Hematopoietic multipotent progenitor cell treated with erythropoietin and hydrocortisone succinate and interleukin-3 and kit ligand, for 8 days (in vitro differentiated cells): ENCODE measurements at places on chromosomes 7 and 10.

DNA sequence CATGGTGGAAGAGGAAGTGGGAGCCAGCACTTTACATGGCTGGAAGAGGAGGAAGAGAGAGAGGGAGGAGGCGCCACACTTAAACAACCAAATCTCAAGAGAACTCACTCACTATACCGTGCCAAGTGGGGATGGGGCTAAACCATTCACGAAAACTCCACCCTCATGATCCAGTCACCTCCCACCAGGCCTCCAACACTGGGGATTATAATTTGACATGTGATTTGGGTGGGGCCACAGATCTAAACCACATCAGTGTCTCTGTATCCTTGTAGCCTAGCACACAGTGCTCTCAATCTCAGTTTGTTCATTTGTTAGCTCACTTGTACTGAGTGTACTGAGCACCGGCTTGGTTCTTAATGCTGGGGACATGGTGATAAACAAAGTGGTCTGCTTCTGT is 228.3 kb downstream of the BUB3 start:
- DNase-seq: no peak

GRCh38 chr7:80708123-80708522 is 69.7 kb downstream of the CD36 start:
- peak; percentile 28 for DNase-seq

- no peak for DNase-seq
These were observed 186.7 kb downstream of the CXCL12 start for GRCh38 chr10:44198096-44198779.

GRCh38 chr10:104267721-104268404 is 1.1 kb upstream of the GSTO2 start:
- DNase-seq: no peak

DNA sequence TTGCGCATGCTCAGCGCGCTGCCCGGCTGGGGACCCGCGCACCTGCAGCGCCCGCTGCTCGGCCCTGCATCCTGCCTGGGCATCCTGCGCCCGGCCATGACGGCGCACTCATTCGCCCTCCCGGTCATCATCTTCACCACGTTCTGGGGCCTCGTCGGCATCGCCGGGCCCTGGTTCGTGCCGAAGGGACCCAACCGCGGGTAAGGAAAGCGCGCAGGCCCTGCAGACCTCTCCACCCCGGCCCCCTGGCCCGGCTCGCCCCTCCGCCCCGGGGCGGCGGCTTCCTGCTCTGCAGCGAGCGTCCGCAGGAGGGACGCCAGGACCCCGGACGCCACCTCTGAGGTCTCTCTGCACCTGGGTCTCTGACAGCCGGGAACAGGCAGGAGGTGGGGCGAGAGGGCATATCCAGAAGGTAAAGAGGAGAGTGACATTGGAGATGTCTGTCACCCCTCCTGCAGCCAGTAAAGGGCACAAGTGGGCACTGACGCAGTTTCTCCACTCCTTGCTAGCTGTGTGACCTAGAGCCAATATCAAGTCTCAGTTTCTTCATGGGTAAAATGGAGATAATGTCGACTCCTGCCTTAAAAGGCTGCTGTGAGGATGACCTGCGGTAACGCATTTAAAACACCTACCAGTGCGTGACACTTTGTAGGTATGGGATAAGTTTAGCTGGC is 338 bp downstream of the ATP6V0E2 start:
- no peak for DNase-seq

- no peak for DNase-seq
These were observed 8.4 kb upstream of the BMPR1A start for GRCh38 chr10:86747796-86748581.

DNA sequence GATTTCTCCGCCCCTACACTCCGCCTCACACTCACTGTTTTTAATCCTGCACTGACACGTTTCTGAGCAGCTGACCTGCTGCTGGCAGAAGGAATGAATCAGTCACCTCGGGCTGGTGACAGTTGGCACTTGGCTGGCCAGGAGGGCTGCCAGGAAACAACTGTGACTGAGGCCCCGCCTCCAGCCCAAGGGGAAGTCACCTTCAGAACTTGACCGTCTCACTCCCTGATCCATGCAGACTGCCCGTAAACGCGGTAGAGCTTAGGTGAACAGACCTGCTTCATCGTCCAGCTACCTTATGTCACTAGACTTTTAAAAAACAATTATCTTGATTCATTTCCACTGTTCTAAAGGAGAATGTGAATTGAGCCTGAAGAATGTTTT is 107.5 kb downstream of the DOCK1 start:
- DNase-seq: peak; percentile 47

DNA sequence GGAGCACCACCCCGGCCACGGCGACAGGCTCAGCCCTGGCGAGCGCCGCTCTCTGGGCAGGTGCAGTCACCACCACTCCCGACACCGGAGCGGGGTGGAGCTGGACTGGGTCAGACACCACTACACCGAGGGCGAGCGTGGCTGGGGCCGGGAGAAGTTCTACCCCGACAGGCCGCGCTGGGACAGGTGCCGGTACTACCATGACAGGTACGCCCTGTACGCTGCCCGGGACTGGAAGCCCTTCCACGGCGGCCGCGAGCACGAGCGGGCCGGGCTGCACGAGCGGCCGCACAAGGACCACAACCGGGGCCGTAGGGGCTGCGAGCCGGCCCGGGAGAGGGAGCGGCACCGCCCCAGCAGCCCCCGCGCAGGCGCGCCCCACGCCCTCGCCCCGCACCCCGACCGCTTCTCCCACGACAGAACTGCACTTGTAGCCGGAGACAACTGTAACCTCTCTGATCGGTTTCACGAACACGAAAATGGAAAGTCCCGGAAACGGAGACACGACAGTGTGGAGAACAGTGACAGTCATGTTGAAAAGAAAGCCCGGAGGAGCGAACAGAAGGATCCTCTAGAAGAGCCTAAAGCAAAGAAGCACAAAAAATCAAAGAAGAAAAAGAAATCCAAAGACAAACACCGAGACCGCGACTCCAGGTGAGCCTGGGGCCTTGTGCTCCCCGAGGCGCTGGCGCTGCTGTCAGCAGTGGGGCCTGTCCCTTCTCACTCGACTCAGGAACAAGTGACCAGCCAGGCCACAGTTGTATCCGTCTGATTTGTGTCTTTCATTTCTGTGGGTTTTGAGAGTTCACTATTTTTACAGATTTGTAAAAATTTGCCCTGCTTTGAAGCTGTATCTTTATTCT is 117.7 kb downstream of the CYTH3 start:
- no peak for DNase-seq

GRCh38 chr7:26723129-26723528 is 141.3 kb downstream of the SKAP2 start:
- DNase-seq: no peak

GRCh38 chr7:116779216-116779615 is 83.2 kb upstream of the CAPZA2 start:
- DNase-seq: no peak

DNA sequence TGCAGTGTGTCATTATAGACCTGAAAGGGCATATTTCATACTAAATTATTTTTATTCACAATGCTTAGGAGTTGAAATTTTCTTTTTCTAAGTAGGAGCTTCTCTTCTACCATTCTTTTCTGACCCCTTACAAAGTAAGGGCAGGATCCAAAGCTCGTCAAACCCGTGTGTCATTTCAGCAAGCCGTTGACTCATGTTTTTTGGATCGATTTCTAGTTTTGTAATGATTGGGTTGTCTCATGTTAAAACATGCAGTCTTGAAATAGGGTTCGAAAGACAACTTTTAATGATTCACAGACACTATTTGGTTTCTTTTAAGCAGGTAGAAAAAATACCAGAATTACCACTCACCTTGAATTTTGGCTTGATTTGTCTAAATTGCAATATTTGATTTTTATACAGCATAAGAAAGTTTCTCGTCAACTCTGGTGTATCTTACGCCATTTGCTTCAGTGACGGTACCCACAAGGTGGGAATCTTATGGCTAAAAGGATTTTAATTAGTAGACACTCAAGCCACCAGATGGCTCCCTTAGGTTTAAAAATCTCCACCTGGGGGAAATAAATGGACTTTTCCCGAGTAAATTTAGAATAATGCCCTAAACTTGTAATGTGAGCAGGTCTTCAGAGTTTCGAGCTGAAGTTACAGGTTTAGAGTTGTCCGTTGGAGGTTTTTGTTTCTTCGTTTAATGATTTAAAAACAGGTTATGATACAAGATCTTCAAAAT is 283.4 kb downstream of the CCDC3 start:
- DNase-seq: no peak

DNA sequence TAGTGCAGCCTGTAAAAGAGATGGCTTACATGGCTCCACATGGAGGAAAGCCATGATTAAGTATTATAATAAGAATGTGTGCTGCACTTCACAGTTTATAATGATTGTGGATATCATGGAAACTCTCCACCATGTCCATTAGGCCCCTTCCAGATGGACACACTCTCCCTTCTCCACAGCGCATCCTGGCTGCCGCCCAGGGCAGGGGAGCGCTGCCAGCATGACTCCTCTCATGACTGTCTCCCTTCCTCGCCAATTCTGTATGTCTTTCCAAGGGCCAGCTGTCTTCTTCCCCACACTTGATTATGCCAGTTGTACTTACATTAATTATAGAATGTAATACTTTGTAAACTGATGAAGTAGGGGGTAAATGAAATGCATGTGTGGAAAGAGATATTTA is 259.3 kb upstream of the TMEM72 start:
- DNase-seq: no peak

DNA sequence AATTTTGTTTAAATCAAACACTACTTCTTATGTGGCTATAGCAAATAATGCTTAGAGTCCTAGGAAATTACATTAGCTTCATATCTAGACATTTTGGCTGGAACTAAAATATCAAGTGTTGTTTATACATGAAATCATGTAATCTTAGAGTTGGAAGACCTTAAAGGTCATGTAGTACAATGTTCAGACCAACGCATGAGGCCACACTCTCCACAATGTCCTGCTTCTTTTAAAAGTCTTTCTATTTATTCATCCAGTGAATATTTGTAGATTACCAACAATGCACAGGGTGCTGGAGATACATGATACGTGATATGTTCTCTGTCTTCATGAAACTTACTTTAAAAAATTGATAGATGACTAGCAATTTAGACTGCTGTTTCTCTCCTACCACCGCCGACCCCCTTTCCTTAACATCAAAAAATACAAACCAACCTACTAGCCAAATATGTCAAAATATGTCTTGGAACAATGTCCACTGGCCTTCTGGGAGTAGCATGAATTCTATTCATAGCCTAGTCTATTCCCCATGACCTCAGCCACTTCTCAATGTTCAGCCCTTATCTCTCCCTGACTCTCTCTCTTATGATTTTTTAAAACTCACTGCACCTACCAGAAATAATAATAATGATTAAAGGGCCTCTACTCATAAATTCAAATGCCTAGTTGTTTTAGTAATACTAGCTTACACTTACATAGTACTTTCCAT is 59.5 kb upstream of the CAV2 start:
- no peak for DNase-seq

DNA sequence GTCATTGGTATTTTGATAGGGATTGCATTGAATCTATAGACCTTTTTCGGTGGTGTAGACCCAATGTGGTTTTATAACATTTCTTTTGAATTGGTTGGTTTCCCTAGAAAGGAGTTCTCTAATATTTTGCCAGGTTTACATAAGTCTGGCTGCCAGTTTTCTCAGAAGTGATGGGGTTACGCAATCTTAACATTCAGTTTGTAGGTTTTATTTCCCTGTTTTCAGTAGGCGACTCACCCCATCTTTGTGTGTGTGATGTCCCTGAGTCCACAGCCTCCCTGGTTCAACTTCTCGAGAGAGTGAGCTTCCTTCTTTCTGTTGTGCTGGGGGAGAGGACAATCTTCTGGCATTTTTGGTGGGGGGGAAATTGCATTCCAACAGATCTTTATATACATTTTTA is 9.6 kb upstream of the KIF5B start:
- no peak for DNase-seq

GRCh38 chr7:143499743-143500348 is 22.2 kb downstream of the TAS2R41 start:
- no peak for DNase-seq

- no peak for DNase-seq
These were observed 22.6 kb upstream of the TRIM8 start for GRCh38 chr10:102621443-102622325.

- peak; percentile 42 for DNase-seq
These were observed 68.9 kb downstream of the RBM33 start for GRCh38 chr7:155713384-155713783.

DNA sequence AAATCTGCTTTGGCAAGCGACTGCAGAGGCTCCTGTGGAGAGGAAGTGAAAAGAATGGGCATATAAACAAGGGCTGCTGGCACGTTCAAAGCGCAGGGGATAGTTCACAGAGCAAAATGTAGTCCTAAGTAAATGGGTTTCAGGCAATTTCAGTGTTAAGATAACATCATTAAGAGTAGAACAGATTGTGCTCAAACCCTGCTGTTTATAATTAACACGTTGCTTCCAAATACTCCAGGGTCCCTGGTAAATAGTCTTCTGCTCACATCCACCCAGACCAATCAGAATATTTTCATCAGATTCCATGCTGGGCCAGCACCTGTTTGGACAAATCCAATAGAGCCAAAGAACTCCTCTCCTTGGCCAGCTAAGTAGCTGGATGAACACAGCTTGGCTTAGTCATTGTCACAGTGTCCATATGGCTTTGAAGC is 81.4 kb downstream of the ORC5 start:
- no peak for DNase-seq

DNA sequence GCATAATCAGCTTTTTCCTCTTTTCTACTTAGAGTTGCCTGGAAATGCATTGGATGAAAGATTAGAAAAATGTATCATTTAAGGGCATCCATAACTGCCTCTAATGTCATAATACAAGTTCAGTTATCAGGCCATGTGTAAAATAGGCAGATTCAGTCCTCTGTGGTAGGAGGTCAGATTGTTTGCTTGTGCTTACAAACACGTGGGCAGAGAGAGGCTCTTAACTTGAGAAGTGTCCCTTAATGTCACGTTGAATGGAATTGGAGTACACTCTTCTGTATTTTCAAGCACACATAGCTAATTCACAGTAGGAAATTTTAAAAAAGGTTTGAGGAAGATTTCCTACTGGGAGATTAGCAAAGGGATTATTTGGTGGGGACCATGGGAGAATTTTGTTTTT is 359.8 kb upstream of the MTPN start:
- no peak for DNase-seq

DNA sequence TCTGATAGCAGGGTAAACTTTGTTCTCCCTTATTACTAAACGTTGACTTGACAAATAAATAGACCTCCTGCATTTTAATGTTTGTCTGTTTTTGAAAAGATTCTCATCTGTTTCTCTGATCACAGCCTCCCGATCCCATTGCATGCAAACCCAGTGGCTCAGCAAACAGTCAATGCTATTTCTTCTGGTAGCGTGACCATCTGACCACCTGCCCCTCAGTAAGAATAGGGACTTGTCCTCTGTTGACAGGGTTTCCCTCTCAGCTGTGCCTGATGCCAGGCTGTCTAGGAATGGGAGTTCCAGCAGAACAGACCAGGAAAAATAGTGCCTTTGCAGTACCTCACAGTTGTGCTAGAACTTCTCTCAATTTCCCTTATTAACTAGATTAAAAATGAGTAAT is 40.7 kb upstream of the EBLN1 start:
- DNase-seq: no peak
